ENCODE measurements at places on chromosomes 7 and 10. TPM values are rescaled to one million over a fixed set of nuclear protein-coding genes. Genes with fewer than 3 reads are reported as not detected.

DNA sequence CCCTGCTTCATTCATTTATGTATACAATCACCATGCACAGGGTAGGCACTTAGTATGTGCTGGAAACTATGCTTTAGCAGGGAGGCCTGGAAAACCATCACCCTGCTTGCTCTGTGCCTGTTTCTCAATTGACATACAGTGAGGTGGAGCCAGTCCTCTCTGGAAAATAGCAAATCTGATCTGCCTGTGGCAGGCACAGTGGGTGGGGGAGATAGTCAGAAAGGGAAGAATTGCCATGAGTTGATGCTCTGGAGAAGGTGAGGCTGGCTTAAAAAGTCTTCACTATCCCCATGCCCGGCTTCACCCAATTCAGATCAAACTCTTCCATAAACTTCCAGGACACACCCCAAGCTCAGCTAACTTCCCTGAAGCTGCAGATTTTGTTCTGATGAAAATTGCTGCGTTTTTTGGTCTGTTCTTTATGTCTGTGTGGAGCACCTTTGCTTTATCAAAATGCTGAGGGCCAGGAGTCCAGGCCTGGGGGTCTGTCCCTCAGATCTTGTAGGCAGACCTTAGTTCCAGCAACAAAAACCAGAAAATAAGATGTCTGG, 84.8 kb downstream of the ANK3 start:
- no peak for DNase-seq

DNA sequence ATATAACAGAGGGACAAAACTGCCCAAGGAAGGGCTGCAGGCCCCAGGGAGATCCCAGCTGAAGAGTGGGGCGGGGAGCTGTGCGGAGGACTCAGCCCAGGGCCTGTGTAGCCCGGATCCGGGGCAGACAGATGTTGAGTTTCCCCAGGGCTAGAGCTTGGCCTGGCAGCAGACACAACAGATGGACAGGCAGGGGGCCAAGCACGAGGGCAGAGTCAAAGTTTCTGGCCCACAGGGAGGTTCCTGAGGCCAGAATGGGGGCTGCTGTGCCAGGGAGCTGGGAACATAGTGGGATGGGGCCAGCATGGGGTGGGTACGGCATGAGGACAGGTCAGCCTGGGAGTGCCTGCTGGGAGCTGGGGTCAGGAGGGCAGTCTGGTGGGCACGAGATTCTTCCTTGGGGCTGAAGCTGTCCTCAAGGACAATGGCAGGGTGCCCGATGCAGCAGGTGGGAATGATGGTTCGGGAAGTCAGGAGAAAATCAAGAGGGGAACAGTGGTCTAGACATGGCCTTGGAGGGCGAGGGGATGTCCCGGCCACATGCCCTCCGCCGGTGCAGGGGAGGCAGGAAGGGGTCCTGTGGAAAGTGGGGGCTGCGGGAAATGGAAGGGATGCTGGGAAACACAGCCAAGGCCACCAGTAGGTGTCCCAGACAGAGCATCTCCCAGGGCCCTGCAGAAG, 519.1 kb upstream of the FOXK1 start:
- DNase-seq: no peak

DNA sequence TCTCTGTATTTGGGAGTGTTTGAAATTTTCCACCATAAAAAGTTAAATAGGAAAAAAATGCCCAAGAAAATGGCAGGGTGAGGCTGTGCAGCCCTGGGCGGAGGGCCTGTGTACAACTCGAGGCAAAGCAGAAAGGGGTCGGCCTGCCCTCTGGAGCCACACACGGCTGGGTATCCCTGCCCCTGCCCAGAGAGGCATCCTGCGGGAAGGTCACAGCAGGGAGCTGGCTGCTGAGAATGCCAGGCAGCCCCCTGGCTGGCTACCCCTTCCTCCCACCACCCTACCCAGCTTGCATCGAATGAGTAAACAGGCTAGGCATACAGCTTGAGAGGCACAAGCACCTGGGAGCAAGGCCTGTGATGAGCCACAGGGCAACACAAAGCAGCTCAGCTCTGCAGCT, 46.1 kb downstream of the CAMK2B start:
- no peak for DNase-seq

DNA sequence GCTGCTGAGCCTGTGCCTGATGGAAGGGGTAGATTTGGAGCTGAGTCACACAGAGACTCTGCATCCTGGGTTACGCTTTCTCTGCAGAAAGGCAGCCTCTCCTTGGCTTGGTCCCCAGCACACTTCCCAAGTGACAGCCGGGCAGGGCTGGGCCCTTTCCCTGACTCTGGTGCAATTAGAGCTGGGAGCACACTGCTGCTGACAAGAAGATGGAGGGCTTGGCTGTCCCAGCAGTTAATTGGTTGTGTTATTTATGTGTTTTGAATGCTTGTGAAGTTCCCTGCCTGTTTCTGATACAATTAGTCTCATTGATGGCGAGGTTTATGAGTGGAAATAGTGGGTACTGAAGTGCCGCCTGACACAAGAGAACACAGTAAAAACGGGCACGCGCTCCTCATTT, 123.6 kb downstream of the TCERG1L start:
- no peak for DNase-seq

- DNase-seq: no peak
These were observed 58.6 kb downstream of the LAMB4 start for GRCh38 chr7:108071551-108071950.

DNA sequence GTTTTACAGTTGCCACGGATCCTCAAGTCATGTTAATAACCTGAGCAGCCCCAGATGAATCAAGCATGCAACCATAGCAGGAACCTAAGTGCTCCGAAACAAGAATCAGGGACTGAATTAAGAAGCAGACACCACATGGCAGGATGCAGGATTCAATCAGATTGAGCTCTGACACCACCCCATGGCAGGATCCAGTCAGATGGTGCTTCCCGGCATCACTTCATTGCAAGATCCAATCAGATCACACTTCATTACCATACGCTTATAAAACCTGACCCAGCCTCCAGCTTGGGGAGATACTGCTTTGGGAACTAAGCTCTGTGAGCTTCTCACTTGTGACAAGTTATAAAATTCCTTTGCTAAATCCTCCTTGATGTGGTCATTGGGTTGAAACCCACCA, 55.3 kb downstream of the ABCB4 start:
- peak; percentile 21 for DNase-seq

- no peak for DNase-seq
These were observed 6.3 kb downstream of the TMEM243 start for GRCh38 chr7:87213252-87213651.

DNA sequence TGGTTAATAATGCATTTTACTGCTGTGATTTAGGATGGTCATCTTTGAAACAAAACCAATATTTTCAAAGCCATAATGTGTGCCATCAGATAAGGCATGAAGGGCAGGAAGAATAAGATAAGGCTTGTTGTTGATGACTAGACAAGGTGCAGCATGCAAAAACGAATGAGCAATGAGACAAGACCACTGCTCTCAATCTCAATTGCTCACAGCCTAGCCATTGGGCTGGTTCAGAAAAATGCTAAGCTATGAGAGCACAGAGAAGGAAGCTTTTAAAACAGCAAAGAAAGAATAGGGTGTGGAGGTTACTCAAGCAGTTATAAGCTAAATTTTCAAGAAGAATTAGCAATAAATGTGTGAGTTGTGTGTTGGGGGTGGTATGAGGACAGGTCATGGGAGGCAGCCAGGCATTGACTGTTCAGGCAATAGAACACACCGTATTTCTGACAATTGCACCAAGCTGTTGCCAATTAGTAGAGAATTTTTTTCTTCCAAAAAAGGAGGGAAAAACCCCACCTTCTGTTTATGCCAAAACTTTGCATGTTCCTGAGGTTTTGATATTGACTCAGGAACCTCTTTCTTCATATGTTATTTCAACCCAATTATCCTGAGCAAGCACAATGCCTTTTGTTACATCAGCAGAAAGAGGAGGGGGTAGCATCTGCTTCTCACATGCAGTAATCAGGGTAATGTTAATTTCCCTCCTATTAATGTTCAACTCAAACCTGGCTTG, 276.5 kb downstream of the HDAC9 start:
- no peak for DNase-seq

DNA sequence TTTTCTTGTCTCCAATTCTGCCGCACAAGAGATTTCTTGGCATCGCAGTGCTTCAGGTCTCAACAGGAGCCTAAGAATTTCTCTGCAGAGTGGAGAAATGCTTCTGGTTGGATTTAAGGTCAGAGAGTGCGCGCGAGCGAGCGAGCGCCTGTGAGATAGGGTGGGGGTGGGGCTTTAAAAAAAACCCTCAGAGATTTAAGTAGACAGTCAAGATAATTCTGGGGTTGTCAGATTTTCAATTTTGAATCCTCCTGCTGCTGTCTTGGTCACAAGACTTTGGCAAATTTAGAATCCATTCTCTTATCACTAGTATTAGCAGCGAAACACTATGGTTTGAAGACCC, 49.7 kb downstream of the CPEB3 start:
- DNase-seq: peak; percentile 72

The CYP26C1 gene
- total RNA-seq: not detected

The NKX2-3 gene
- total RNA-seq: not detected

The STEAP1 gene
- total RNA-seq: 17.1 TPM
